ENCODE measurements at places on chromosomes 4 and X.

GRCh38 chr4:76208005-76208765 lies 5.4 kb downstream of the SCARB2 start:
- peak; percentile 94 for DNase-seq

DNA sequence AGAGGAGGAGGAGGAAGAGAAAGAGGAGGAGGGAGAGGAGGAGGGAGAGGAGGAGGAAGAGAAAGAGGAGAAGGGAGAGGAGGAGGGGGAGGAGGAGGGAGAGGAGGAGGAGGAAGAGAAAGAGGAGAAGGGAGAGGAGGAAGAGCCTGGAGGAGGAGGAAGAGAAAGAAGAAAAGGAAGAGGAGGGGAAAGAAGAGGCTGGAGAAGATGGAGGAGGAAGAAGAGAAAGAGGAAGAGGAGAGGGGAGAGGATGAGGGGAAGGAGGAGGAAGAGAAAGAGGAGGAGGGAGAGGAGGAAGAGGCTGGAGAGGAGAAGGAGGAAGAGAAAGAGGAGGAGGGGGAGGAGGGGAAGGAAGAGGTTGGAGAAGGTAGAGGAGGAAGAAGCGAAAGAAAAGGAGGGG lies 46.0 kb upstream of the SHOX start:
- no peak for DNase-seq

- DNase-seq, result no peak
These were observed 79.4 kb upstream of the FHL1 start for GRCh38 chrX:136067966-136068365.

GRCh38 chrX:23134136-23134535 lies 134.4 kb downstream of the DDX53 start:
- no peak for DNase-seq

DNA sequence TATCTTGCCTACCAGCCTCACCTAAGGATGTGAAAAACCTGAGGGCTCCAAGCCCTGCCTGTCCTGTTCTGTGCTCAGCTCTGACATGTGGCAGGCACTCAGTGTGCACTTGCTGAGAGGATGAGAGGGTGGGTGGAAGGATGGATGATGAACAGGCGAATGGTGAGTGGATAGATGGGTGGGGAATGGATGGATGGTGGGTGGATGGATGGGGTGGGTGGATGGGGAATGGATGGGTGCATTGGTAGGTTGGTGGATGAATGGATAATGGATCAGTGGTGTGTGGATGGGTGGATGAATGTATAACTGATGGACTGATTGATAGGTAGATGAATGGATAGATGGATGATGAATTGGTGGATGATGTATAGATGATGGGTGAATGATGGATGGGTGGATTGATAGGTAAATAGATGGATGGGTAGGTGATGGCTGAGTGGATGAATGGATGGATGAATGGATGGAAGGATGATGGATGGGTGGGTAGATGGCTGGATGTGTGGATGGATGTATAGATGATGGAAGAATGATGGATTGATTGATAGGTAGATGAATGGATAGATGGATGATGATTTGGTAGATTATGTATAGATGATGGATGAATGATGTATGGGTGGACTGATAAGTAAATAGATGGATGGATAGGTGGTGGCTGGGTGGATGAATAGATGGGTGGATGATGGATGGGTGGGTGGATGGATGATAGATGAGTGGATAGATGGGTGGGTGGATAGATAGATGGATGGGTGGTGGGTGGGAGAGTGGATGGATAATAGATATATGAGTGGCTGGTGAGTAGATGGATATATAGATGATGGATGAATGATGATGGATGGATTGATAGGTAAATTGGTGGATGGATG lies 69.3 kb upstream of the NKX1-1 start:
- no peak for DNase-seq

GRCh38 chr4:134533068-134533467 lies 331.5 kb upstream of the PABPC4L start:
- DNase-seq, result no peak

GRCh38 chr4:127410644-127411043 lies 222.1 kb upstream of the INTU start:
- no peak for DNase-seq

- DNase-seq, result no peak
These were observed 18.5 kb downstream of the TBC1D14 start for GRCh38 chr4:6928081-6928480.

- peak; percentile 42 for DNase-seq
These were observed 47.6 kb downstream of the METTL14 start for GRCh38 chr4:118732591-118733330.

DNA sequence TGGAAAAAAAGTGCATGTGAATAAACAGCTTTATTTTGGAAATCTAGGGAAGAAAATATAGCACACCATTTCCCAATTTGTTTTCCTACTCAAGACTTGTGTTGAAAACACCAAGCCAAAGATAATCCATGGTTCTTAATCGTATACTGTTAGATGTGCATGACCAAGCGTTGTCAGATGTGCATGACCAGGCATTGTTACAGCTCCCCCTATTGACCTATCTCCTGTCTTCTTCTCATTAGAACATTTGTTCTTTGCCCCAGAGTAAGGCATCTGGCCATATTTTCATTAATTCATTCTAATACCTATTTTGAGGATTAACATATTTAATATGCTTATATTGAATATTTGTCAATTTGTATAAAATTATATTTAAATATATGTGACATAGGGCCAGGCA lies 14.4 kb upstream of the VCX start:
- DNase-seq, result no peak

Measured in fibroblast of pulmonary artery (primary cell).